Central memory CD4-positive, alpha-beta T cell (primary cell): ENCODE measurements at places on chromosomes 6 and 20.

- DNase-seq = no peak
These were observed 9.1 kb downstream of the LBP start for GRCh38 chr20:38355161-38356012.

DNA sequence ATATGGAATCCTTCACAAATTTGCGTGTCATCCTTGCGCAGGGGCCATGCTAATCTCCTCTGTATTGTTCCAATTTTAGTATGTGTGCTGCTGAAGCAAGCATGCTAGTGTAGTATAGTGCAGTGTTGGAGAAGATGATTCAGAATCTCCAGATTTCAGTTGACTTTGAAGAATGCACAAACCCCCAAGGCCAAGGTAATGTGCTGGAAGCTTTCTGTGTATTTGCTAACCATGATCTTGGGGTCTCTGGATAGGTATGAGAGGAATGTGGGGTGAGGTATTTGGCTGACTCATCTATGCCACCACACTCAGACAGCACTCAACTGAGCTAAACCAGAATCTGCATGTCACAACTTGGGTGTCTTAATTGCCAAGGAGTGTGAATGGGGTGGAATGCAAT is 42.6 kb upstream of the DEK start:
- no peak for DNase-seq

GRCh38 chr20:23050076-23050838 is 785 bp upstream of the THBD start:
- DNase-seq = no peak

DNA sequence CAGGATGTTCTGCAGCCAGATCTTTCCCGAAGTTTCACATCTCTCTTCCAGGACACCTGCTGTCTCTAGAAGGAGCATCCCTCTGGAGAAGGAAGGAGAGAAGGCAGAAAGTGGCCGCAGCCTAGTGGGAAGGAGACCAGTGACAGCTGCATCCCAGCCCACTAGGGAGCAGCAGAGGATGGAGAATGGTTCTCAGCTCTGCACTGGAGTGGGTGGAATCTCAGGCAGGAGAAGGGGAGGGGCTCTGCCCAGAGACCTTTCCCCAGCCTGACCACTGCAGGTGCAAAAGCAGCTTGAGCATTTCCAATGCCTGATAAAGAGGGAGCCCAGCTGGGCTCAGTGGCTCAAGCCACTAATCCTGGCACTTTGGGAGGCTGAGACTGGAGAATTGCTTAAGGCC is 32.3 kb downstream of the NCR2 start:
- no peak for DNase-seq

DNA sequence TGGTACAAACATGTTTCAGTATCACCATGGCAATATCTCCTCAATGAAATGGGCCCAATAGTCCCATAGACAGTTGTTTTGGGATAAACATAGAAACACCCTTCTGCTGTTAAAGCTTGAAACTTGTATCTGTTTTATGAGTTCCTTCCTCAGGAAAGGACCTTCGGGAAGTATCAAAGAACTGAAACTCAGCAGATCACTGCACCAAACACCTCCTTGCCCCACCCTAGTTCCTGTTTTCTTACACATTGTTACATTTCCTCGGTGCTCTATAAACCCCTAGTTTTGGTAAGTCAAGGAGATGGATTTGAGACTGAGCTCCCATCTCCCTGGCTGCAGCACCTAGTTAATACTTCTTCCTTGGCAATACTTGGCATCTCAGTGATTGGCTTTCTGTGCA is 73.8 kb upstream of the ECI2 start:
- no peak for DNase-seq

GRCh38 chr20:4870906-4871305 is 130.4 kb downstream of the SLC23A2 start:
- DNase-seq = no peak

DNA sequence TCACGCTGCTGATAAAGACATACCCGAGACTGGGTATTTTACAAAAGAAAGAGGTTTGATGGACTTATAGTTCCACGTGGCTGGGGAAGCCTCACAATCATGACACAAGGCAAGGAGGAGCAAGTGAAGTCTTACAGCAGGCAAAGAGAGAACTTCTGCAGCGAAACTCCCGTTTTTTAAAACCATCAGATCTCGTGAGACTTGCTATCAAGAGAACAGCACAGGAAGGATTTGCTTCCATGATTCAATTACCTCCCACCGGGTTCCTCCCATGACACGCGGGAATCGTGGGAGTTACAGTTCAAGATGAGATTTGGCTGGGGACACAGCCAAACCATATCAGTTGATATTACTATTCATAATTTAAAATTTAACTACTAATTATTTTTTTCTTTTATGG is 157.3 kb upstream of the ATXN1 start:
- DNase-seq = no peak

GRCh38 chr6:53582963-53583362 is 38.1 kb upstream of the GCLC start:
- DNase-seq = no peak
